ENCODE measurements at places on chromosomes 6 and 20.
A peak's percentile ranks its signal among the peaks of the same experiment; 100 is the strongest.

GRCh38 chr6:90678049-90678779, 91.3 kb upstream of the MAP3K7 start:
- no peak for DNase-seq

DNA sequence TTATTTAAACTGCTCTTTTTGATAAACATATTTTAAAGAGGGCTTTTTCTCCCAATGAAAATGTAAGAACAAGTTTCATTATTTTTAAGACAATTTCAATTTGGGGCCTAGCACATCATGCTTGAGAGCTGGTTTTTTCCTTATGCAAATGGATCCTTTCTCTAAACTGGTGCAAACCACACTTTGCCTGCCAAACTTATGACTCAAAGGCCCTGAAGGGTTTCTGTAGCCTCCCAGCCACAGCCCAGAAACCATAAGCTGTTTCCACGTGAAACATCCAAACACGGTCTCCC, 451 bp upstream of the HSF2 start:
- no peak for DNase-seq

DNA sequence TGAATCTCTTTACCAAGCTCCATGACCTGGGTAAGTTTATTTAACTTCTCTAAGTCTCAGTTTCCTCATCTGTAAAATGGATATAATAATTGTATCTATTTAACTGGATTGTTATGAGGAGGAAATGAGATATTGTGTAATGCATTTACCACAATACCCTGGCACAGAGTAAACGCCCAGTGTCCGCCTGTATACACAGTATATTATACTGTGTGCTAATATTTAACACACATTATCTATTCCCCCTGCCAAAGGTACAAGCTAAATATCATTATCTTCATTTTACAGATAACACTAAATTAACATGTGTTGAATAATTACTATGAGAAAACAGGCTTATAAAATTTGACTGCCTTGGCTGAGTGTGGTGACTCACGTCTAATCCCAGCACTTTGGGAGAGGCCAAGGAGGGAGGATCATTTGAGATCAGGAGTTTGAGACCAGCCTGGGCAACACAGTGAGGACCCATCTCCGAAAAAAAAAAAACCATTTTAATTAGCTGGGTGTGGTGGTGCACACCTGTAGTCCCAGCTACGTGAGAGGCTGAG, 38.7 kb upstream of the TNFRSF21 start:
- DNase-seq = no peak

GRCh38 chr6:36364669-36365479, 22.6 kb downstream of the ETV7 start:
- no peak for DNase-seq

- no peak for DNase-seq
Measured at GRCh38 chr6:40185486-40185885, 251.2 kb upstream of the MOCS1 start.

- no peak for DNase-seq
Measured at GRCh38 chr20:63273635-63274380, 1.2 kb downstream of the ARFGAP1 start.

DNA sequence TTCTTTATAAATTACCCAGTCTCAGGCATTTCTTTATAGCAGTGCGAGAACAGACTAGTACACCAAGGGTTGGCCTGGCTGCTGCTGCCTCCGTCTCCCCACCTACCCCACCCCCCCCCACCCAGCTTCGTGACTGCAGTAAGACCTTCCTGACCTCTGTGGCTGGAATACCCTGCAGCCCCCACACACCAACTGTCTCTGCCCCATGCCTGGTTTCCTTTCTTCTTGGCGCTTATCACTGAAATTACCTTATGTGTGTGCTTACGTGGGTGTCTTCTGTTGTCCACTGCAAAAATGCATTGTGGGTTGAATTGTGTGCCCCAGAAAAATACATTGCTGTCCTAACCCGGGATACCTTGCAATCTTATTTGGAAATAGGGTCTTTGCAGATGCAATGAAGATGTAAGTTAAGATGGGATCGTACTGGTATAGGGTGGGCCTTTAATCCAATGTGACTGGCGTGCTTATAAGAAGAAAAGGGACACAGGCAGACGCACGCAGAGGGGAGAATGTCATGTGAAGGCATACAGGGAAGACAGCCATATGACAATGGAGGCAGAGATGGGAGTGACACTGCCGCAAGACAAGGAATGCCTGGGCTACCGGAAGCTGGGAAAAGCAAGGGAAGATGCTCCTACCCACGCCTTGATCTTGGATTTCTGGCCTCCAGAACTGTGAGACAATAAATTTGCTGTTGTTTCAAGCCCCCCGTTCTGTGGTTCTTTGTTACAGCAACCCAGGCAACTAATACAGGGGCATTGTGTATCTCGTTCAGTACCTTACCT, 15.4 kb downstream of the SYNJ2 start:
- no peak for DNase-seq

GRCh38 chr6:161418463-161418945, 144.6 kb upstream of the AGPAT4 start:
- DNase-seq = peak; percentile 57

DNA sequence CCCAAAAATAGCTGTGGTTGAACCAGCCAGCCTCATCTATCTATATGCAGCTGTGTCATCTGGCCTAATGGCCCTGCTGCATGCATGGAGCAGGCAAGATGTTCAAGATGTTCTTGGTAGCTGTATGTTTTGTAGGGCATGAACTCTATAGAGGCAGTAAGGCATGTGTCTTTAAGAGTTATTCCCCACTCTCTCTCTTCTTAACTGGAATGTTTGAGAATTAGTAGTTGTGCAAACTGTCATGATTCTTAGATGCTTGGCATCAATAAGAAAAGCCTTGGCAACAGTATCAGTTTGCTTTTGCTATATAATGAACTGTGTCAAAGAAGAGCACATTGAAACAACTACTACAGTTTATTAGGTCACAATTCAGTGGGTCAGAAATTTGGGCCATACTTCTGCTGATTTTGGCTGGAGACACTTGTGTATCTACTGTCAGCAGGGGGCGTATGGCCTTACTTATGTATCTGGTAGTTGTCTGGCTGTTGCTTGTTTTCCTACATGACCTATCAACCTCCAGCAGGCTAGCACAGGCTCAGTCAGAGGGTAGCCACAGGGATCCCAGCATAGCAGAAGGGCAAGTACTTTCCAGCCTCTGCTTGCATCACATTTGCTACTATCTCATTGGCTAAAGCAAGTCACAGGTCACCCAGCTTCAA, 56.1 kb upstream of the LAMP5 start:
- peak; percentile 45 for DNase-seq

GRCh38 chr6:81487489-81487888, 265.0 kb downstream of the TENT5A start:
- peak; percentile 9 for DNase-seq

- no peak for DNase-seq
Measured at GRCh38 chr20:46699651-46700359, 9.6 kb upstream of the SLC2A10 start.

- no peak for DNase-seq
Measured at GRCh38 chr20:55701467-55701866, 303.9 kb downstream of the CBLN4 start.

DNA sequence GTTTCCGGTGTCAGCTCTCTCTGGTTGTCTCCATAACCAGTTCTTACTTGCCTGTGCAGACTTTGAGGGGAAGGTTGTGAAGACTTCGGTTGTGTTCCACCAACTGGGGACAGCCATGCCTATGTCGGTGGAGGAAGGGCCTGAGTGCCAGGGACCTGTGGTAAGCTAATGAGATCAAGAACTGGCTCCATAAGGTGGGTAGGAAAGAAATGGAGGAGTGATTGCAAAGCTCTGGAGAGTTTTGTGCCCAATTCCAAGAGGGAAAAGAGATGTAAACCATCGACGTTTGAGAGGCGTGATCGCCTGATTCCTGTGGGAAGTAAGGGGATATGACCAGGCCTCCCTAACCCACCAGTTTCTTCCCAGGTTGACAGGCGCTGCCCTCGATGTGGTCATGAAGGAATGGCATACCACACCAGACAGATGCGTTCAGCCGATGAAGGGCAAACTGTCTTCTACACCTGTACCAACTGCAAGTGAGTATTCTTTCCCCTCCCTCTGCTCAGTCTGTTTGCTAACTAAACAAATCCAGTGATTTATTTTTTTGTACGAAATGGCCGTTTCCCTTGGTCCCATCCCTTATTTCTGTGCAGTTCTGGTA, 893 bp downstream of the POLR1H start:
- no peak for DNase-seq

GRCh38 chr6:20707870-20708269, 173.6 kb downstream of the CDKAL1 start:
- no peak for DNase-seq

- DNase-seq = no peak
Measured at GRCh38 chr20:19456595-19457395, 244.4 kb downstream of the SLC24A3 start.

DNA sequence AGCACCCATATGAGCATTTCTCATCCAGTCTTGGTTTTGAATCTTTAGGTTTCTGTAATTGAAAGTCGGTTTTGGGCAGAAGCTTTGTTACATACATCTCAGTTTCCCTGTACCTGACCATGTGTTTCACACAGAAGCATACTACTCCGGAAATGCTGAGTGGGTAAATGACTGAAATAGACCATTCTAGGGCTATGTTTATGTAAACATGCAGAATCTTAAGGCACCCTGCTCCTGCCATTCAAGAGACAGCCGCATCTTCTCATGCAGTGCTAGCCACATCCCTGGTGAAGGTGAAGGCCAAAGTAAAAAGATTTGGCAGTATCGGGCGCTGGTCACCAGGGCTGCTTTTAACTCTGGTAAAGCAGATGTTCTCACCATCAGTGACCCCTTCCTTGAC, 171.3 kb downstream of the ISM1 start:
- no peak for DNase-seq

GRCh38 chr6:101080597-101080996, 199.5 kb upstream of the ASCC3 start:
- no peak for DNase-seq

DNA sequence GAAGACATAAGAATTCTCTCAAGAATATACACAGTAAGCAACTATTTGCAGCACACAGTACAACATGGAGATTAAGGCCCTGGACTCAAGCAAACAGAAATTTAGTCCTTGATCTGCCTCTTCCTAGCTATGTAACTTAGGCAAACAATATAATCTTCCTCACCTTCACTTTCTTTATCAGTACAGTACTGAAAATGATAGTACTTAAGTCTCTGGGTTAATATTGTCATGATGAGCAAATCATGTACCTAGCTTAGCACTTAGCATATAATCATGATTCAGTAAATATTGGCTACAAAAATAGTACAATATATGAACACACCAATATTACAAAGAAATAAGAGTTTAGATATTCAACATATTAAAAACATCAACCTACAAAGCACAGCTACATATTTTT, 320.5 kb downstream of the HACE1 start:
- DNase-seq = no peak

DNA sequence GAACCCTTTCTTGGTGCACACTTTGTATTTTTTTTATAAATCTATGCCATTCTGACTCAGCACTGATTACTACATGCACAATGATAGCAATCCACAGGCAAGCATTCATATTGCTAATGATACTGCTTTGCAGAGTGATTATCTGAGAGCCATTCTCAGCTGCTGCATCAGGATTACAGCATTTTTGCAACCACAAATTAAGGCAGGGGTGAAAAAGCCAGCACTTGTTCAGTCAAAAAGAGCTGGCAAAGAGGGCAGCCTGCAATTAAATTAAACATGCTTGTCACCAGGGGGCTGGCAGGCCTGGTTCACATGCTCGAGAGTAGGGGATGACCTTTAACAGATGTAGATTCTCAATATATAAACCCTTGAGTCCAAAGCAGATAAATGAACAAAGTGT, 40.7 kb upstream of the SLC17A4 start:
- no peak for DNase-seq

DNA sequence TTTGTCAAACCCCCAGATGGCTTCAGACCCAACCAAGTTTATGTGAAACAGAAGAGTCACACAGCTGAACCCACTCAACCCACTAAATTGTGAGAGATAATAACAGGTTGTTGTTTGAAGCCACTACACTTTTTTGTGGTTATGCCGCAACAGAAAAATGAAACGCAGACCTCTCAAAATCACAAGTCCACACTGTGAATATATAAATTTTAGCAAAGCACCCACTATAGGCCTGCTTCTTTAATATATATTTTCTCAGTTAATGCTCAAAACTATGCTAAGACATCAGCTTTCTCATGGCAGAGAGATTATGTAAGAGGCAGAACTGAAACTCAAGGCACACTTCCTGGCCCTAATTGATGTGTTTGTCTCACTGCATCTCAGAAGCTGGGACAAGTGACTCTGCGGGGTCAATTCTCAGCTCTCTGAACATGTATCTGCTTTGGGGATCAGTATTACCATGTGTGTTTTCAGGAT, 27.7 kb downstream of the MAP3K5 start:
- DNase-seq = no peak

- DNase-seq = no peak
Measured at GRCh38 chr20:45090481-45090880, 10.4 kb downstream of the KCNS1 start.

GRCh38 chr6:155782320-155782731, 326.7 kb upstream of the NOX3 start:
- peak; percentile 22 for DNase-seq

DNA sequence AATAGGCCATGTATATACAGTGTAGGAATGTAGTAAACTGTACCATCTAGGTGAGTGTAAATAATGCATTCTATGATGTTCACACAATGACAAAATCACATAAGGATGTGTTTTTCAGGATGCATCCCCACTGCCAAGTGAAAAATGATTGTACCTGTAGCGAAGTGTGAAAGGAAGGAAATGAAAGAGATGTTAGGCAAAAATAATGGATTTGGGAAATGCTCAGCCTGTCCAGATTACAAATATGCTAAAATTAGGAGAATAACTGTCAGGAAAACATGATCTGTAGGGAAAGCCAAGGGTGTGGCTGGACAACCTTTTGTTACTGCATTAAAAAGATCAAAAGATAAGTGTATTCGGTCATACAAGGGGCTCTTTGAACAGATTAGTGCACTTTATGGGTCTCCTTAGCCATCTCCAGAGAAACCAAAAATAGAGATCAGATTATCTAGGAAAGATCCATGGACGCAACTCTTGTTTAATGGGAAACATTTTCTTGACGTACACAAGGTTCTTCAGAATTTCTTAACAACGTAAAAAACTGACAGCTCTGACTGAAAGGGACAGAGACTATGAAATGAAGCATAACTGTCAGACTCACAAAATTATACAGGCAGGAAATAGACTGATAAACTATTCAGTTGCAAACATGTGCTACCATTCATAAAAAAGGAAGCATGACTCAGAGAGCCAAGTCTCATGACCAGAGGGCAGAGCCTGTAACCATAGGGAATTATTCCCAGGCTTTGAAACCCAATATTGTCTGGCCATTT, 253.6 kb upstream of the RAB32 start:
- DNase-seq = no peak

DNA sequence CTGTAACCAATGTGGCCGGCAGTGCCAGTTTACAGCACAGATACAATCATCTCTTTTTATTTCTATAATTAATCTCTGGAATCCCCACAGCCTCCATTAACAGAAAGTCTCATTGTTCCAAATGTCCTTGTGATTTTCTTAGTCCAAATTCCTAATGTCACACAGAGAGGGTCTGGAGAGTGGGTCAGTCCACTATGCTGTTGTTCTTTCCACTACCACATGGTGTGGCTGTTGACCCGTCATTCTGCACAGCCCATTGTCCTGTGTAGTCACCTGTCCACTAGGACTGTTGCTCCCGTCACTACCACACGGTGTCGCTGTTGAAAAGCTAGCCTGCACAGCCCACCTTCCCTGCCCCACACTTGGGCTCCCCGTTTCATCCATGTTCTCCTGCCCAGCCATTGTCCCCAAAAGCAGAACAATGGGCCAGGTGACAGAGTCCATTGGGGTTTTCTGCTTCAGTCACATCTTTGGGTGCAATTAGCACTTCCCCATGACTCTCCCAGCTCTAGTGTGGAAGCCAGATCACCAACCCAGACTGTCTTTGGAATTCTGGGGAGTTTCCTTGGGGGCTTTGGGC, 8.6 kb upstream of the LBP start:
- peak; percentile 84 for DNase-seq
